ENCODE measurements at places on chromosomes 5 and 9.

DNA sequence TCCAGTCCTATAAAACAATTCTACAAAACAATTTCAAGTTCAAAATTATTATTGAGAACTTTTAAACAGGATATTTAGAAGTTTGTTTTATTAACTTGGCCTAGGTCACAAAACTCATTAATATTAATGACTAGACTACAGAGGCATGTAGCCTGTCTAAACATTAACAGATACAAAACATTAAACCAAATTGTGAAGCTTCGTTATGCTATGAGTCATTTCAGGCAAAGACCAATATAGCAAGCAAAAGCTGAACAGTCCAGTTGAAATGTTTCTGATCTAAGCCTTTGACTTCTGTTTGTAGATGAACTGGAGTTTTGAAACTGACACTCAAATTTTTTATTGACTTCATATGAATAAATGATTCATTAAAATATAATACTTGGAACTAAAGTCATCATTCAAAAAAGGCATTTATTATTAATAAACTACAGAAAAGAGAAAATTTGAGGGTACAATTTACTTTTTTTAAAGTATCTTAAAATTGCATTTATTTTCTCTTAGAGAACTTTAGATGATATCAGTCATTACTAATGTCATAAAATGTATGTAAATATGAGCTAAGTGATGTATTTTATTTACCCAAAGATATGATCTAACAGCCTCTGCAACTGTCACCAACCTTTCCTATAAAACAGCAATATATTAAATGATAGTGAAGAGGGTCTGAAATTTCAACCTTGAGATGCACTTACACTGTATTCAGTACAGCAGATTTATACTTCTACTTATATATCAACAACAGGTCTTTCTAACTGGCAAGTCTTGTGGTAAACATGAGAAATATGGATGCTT, 188.8 kb downstream of the COMMD10 start:
- DNase-seq = peak; percentile 33

GRCh38 chr5:139451878-139452660, 10.5 kb downstream of the ECSCR start:
- no peak for DNase-seq

- DNase-seq = no peak
Measured at GRCh38 chr5:15334551-15335266, 165.3 kb upstream of the FBXL7 start.

DNA sequence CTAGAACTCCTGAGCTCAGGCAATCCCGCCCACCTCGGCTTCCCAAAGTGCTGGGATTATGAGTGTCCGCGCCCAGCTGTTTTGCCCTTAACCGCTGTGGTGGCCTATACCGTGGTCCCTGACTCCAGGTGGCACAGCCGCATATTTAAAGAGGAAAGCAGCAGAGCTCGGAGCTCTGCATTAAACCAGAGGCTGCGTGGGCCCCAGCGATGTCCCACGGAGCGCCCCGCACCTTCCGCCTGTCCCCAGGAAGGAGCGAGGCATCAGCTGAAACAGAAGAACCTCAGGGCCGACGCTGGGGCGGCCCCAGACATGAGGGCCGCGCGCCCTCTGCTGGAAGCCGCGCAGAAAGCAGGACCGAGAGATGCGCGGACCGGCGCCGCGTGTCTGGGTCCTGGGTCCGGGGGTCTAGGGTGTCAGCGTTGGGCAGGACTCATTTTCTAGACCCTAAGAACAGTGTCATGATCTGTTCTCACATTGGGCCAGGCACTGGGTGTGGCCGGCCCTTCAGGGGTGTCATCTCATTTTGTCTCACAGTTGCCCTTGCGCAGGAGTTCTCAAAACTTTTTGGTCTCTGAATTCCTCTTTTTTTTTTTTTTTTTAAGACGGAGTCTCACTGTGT, 37.7 kb downstream of the LAMC3 start:
- peak; percentile 65 for DNase-seq

- DNase-seq = no peak
Measured at GRCh38 chr5:172792701-172793570, 21.9 kb upstream of the DUSP1 start.

DNA sequence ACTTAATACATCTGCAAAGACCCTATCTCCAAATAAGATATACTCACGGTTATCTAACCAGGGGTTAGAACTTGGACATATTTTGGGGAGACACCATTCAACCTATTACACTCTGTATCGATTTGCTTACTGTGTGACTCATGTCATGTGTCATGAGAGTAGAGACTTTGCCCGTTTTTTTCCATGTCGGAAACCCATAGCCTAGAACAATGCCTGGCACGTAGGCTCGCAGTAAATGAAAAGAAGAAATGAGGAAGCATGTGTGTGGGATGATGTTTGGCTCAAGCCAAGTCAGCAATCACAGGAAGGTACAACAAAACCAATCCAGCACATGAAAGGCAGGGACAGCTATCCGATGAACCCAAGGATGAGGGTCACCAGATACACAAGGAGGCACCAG, 94.6 kb upstream of the DNAH5 start:
- no peak for DNase-seq

GRCh38 chr5:308672-309271, 12.7 kb upstream of the AHRR start:
- no peak for DNase-seq

- no peak for DNase-seq
Measured at GRCh38 chr5:91291628-91292569, 91.2 kb downstream of the ARRDC3 start.

- DNase-seq = no peak
Measured at GRCh38 chr9:138073808-138074207, 196.2 kb downstream of the CACNA1B start.

DNA sequence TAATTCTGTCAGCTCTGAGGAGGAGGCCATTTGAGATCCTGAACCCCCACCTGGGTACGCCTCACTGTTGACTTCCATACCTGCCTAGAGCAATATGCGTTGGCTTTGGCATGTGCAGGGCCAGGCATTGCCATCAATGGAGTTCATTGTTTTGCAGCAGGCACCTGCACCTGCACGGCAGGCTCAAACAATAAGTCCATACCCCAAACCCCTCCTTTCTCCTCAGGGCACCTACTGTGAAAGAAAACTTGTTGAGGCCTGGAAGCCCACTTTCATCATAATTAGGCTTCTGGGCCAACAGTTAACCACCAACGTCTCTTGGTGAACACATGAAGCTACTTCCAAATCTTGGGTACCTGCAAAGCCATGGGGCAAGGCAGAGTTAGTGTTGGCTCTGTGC, 238.7 kb downstream of the NFIB start:
- DNase-seq = no peak

DNA sequence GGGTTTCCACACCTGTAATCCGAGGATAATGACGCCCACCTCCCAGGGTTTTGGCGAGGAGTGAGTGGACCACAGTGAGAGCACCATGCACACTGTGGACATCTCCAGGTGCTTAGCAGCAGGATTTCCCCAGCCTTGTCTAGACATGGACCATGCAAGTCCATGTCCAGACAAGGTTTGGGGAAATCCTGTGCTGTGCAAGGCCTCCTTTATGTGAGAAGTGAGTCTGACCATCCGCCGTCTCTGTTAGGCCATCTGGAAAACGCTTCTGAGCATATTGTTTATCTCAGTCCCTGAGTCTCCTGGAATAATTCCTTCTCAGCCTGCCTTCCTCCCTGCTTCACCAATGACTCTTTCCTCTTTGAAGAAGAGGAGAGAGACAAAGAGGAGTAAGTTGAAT, 26.2 kb upstream of the TNFAIP8 start:
- DNase-seq = no peak

DNA sequence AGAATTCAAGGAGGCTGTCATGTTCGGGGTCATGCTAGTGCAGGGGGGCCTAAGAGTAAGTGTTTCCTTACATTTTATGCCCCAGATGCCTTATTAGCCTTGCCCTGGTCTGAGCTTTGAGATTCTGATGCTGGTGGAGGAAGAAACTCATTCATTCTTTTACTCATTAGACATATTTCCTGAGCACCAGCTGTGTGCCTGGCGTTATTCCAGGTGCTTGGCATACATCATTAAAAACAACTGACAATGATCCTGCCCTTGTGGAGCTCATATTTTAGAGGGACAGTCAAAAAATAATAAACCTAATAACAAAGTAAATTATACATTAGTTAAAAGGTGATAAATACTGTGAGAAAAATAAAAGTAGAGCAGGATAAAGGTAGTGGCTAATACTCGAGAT, 138.9 kb upstream of the SGCD start:
- no peak for DNase-seq

DNA sequence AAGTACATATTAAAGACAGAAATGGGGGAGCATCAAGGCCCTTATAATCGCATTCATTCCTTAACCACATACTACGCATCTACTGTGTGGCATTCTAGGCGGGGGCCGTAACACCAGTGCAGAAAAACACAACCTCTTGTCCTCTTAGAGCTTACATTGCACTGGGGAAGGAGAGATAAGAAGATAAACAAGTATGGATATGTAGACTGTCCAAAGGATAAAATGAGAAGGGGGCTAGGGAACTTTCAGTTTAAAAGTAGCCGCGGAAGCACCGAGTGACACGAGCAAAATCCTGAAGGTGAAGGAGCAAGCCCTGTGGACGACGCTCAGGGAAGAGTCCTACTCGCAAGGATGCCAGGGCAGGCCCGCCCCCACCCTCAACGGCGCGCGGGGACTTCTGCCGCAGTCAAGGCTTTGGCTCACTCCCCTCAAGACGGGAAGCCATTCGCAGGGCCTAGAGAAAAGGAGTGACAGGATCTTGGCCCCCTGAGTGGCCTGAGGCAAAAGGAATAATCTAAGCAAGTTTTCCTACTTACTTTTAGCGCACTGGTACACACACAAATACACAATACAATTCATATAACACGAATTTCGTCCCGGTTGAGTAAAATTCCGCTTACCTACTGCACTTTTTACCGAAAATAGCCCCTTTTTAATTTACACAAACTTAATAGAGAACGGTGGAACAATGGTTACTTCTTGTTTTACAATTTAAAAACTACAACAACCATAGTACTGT, 1.3 kb upstream of the NIPBL start:
- peak; percentile 56 for DNase-seq

DNA sequence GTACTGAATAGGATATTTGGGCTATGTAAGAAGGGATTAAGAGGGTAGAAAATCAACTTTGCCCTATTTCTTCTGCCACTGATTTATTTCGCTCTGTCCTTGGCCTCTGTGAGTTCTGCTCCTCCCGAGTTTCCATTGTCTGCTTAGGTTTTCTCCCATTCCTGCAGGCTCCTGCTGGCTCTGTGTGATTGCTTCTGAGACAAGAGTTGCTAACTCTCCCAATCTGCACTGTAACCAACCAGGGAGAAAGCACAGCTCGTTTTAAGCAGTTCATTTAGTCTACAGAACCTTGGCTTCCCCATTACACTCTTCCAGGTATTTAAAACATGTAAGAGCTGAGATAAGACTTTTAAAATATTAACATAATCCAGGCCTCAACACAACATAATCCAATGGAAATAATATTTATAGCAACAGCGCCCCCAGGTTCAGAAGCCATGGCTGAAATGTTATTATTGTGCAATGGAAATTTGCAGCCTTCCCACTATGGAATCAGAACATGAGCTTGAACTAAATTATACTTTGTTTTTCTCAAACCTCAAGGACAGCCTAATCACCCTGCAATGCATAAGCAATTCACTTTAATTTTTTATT, 203.5 kb downstream of the ERCC6L2 start:
- no peak for DNase-seq

- no peak for DNase-seq
Measured at GRCh38 chr9:113634596-113635515, 171.3 kb downstream of the RGS3 start.
